Epithelial cell of prostate (primary cell): ENCODE measurements at places on chromosomes 5 and 9.
A peak's percentile ranks its signal among the peaks of the same experiment; 100 is the strongest.

DNA sequence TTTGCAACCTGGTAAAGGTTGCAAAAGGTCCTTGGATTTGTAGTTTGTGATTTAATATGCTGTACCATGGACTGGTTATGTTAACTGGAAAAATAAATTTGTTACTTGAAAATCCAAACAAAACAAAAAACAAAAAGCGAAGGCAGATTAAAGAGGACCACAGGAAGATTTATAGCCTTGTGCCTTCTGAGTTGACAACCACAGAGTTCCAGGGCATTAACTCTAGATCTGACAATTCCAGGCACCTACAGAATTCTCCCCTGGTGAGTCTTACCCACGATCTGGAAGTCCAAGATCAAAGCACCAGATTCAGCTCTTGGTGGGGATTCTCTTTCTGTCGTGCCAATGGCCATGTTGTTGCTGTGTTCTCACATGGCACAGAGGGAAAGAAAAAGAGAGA, 107.9 kb upstream of the SELENOP start:
- DNase-seq, result no peak

DNA sequence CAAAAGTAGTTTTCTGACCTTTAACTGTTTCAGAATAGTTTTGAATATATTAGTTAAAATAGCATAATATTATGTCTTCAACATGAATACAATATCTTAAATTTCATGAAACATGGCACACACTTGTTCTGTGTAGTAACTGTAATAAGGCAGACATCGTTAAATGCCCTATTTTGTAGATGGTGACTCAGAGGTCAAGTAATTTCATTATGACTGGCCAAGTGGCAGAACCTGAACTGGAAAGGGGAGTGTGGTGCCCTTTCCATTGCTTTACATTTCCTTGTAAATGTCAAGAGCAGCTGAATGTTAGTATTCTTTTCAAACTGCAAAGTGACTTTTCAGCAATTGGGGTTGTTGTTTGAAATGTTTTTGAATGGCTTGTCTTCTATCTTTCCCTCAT, 201.2 kb upstream of the CDKN2B start:
- DNase-seq, result peak; percentile 39

DNA sequence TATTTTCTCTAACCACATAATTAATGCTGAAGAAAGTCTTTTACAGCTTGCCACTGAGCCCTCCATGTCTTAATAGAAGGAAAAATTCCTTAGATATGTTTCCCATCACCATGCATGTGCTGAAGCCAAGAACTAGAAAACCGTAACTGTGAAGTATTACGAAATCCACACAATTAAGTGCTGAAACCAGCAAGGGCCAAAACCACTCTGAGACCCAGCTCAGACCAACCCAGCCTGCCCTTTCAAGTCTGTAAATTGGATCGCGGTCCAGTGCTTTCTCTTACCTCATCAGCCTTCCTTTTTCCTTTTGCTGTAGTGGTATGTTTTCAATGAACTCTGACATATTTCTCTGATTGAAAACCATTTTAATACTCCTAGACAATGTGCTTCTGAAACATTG, 26.3 kb downstream of the SEMA5A start:
- no peak for DNase-seq

GRCh38 chr5:42520957-42521356, 97.7 kb downstream of the GHR start:
- no peak for DNase-seq

- no peak for DNase-seq
Observed at GRCh38 chr9:19512103-19512832, 103.5 kb downstream of the ACER2 start.

GRCh38 chr5:27216367-27216950, 178.1 kb upstream of the CDH9 start:
- no peak for DNase-seq

DNA sequence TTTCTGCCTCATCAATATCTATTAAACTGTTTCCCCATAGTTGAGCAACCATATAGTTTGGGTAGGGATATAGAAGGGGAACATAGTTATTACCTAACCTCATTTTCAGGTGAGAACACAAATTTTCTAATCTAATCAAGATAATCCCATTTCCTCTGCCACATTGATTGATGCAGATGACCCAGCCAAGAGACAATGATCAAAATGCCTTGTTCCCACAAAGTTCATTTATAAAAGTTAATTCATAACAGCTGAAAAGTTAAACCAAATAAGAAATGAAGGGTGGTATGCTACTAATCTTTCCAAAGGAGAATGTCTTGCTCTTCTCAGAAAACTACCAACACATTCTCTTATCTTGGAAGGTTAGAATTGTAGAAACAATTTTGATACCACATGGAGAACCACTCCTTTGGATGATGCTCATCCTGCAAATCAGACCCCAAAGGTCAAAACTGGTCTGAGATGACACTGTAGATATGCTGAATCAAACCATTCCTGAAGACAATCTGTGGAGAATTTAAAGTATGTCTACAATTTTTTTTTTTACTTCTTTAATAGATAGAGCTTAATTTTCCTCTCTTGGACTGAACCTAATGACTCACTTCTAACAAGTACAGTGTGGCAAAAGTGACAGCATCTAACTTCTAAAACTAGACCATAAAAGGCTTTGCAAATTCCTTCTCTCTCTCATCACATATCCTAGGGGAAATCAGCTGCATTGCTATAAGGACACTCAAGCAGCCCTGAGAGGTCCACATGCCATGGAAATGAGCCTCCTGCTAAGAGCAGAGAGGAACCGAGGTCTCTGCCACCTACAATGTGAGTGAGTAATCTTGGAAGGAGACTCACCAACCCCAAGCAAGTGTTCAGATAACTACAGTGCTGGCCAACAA, 586.7 kb upstream of the TUSC1 start:
- DNase-seq, result no peak

- DNase-seq, result peak; percentile 6
Observed at GRCh38 chr5:56142614-56143372, 90.3 kb downstream of the ANKRD55 start.

GRCh38 chr5:131382407-131383395, 118.8 kb downstream of the CDC42SE2 start:
- peak; percentile 36 for DNase-seq

GRCh38 chr5:126544087-126544740, 50.8 kb downstream of the ALDH7A1 start:
- no peak for DNase-seq
